CD4-positive, alpha-beta T cell treated with Interleukin-17A for 4 hours (primary cell): ENCODE measurements at places on chromosomes 11 and 22.

DNA sequence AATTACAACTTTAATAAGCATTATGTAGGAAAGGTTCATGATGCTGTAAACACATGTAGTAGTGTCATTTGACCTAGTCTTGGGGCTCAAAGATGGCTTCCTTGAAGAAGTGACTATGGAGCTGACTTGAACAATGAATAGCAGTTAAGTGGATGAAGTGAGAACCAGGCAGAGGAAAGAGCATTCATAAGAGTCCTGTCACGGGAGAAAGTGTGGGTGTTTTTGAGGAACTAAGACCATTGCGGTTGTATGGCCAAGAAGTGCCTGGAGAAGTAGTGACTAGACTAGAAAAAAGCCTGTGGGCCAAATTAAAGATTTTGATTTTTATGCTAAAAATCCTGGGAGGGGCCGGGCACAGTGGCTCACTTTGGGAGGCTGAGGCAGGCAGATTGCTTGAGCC lies 7.2 kb upstream of the IL18BP start:
- no peak for DNase-seq

DNA sequence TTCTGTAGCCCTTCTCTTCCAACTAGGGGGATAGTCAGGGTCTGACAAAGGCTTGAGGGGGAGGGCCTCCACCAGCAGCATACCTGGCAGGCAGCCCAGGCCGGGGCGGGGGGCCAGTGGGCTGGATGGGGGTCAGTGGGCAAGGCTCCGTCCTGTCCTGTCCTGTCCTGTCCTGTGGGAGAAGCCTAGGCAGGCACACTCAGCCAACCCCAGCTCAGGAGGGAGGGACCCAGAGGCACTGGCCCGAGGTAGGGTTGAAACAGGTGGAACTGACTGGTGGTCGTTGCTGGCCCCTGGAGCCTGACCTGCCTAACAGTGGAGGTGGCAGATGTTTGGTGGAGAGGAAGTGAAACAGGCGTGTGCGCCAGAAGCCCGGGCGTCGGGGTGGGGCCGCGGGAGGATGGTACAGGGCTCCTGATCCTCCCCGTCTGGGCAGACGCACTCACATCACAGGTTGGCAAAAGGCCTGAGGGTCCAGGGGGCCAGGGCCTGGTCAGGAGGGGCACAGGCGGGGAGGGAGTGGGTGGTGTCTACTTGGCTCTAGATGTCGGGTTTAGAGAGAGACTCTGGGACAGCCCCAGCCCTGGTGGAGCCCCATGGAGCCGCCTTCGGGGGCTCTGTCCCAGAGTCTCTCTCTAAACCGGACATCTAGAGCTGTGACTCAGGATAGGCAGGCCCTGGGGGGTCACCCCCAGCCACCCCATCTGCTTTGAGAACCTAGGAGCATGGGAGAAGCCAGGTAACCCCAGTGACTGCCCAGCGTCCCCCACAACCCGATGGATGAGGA lies 32.5 kb upstream of the GRAMD4 start:
- peak; percentile 58 for DNase-seq

DNA sequence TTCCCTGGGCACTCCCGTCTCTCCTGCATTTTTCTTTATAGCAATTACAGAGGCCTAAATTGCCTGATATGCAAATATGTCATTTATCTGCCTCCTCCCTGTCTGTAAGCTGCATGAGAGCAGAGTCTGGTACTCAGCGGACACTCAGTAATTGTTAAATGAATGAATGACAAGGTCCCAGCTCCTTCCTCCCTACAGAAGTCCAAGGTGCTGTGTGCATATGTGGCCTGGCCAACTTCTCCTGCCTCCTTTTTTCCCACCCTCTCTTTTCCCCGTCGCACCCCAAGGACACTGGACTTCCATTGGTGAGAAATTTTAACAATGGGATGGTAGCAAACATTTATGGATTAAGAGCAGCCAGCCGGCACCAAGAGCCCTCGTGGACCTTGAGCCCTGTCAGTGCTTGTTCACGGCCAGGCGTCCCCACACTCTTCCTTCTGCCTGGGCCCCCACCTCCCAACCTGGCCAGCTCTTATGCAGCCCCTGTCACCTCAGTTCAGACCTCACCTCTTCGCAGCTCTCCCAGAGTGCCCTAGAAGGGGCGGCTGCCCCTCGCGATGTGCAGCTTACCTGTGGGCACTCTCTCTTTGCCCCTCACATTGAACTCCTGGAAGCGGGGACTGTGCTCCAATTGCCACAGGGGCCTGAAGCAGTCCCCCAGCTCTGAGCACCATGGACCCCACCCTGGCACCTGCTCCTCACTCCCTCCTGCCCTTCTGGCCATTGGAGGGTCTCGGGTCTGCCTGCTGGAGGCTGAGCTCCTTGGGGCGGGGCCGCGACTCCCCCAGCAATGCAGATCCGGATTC lies 1.5 kb downstream of the TMPRSS6 start:
- DNase-seq, result no peak

GRCh38 chr11:114847306-114847975 lies 169.1 kb downstream of the NXPE2 start:
- DNase-seq, result no peak

DNA sequence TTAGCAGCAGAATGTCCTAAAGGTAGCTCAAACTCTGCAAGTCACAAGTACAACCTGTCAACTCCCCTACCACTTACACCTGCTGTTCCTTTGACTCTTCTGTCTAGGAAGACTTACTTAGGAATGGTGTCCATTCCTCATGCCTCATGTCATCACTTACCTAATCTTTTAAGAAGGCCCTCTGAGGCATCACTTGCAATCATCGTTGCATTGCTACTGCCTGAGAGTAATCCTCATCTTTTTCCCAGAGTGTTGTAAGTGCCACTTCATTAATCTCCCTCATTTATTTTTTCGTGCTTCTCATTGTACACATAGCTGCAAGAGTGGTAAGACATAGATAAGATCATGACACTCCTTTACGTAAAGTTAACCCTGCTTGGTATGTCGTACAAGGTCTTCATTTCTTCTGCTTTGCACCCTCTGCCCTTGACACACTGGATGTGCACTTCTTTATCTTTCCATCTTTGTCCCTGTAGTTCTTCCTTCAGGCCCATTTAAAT lies 54.6 kb downstream of the SFI1 start:
- DNase-seq, result no peak

GRCh38 chr11:93221539-93221938 lies 23.7 kb upstream of the SLC36A4 start:
- DNase-seq, result no peak

DNA sequence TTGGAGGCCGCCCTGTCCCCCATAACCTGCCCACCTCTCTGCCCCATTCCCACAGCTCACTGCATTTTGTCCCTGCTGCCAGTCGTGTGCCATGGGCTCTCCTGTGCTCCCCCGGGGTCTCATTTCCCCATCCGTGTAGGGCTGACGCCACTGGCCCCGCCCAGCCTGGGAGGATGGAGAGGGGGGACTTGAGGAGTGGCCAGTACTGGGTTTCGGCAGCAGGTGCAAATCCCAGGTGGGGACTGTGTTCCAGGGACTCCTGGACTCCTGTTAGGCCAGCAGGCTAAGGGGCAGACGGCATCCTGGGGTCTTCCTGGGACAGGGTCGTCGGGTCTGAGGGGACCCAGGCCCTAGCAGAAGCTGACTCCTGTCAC lies 1.2 kb upstream of the MYO7A start:
- DNase-seq, result no peak

DNA sequence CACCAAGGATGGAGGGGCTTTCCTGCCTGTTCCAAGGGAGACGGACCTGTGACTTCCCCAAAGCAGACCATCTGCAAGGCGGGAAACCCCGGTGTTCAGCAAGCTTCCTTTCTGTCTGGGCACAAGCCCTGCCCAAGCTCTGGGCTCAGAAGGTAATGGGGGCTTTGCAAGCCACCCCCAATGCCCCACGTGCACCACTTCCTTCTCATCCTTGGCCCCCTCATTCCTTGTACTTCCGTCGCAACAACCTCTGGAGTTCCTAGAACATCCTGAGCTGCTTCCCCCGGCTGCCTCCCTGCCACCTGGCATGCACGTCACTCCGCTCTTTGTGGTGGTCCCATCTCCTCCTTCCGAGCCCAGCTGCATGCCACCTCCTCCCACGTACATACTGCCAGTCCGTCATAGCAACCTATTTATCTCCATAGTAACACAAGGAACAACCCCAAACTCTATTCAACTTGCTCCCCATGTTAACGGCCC lies 3.9 kb downstream of the MYEOV start:
- DNase-seq, result peak; percentile 27

- no peak for DNase-seq
These were observed 203.1 kb downstream of the RAB38 start for GRCh38 chr11:87972133-87972532.

GRCh38 chr11:126371595-126371994 lies 16.1 kb downstream of the ST3GAL4 start:
- DNase-seq, result no peak

DNA sequence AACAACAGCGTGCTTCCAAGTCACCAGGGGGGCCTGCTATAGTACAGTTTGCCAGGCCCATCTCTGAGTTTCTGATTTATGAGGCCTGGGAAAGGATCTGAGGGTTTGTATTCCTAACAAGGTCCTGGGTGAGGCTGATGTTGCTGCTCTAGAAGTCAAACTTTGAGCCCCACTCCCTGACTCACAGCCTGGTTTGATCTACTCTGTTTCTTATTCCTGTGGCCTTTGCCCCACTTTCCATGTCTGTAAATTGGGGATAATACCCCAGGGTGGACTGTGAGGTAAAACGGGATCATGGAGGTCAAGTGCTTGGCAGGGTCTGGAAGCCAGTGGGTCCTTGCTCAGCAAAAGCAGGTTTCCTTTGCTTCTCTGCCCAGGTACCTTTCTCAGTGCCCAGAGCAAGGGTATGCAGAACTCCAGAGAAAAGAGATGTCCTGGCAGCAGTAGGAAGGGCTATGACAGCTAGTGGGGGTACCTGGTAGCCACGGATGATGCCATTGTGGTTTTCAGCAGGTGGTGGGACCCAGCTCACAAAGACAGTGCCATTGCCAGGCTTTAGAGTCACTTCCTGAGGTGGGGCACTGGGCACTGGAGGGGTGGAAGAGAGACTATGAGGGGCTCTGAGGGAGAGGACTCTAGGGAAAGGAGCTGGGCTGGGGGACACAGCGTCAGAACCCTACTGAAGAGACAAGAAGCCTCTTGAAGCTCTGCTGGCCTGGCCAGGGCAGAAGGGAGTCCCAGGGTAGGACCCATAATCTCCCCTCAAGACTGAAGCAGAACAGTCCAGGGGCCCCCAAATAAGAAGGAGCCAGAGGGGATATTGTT lies 2.8 kb downstream of the ROBO4 start:
- no peak for DNase-seq

GRCh38 chr11:128848815-128849455 lies 18.2 kb downstream of the KCNJ1 start:
- peak; percentile 77 for DNase-seq

- no peak for DNase-seq
These were observed 30.7 kb downstream of the PIWIL4 start for GRCh38 chr11:94597896-94598295.

DNA sequence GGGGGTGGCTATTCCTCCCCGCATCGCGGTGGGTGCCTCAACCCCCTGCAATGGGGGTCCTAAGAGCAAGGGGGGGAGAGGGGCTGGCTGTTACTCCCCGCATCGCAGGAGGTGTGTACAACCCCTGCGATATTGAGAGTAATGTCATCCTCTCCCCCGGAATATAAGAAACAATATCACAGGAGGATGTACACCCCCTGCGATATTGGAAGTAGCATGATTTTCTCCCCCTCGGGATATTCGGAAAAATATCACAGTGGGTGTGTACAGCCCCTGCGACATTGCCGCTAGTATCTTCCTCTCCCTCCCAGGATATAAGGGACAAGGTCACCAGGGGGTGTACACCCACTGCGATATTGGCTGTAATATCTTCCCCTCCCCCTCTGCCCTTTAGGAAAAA lies 22.5 kb upstream of the APOL5 start:
- DNase-seq, result no peak

DNA sequence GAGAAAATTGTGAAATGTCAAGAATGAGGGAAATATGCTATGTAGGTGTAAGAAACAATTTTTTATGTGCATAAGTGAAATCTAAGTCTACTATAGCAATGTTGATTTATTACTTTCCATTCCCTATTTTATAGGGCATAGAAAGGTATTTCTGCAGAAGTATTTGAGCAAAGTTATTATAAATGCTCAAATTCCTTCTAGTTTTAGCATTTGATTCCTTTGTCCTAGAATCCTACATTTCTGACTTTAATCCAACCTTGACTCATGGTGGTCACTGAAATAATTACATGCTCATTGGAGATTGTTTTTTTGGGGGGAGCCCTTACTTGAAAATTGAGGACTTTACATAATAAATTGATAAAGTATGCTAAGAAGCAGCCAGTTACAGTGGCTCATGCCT lies 716.6 kb upstream of the LUZP2 start:
- no peak for DNase-seq

- DNase-seq, result no peak
These were observed 12.8 kb downstream of the SBF1 start for GRCh38 chr22:50461979-50462540.

GRCh38 chr11:44611687-44612434 lies 46.4 kb downstream of the CD82 start:
- peak; percentile 85 for DNase-seq

- no peak for DNase-seq
These were observed 15.2 kb upstream of the CARD10 start for GRCh38 chr22:37534445-37534844.

DNA sequence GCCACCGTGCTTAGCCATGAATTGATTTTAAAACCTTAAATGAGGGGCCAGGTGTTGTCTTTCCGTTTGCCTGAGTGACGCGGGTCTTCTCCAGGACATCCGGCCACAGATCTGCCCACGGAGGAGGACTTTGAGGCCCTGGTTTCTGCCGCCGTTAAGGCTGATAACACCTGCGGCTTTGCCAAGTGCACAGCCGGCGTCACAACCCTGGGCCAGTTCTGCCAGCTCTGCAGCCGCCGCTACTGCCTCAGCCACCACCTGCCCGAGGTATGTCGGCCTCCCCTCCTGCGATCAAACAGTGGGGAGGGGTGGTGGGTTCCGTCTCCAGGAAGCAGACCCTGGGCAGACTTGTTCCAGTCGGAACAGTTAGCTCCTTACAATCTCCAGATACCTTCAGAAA lies 34.4 kb downstream of the IGHMBP2 start:
- no peak for DNase-seq

DNA sequence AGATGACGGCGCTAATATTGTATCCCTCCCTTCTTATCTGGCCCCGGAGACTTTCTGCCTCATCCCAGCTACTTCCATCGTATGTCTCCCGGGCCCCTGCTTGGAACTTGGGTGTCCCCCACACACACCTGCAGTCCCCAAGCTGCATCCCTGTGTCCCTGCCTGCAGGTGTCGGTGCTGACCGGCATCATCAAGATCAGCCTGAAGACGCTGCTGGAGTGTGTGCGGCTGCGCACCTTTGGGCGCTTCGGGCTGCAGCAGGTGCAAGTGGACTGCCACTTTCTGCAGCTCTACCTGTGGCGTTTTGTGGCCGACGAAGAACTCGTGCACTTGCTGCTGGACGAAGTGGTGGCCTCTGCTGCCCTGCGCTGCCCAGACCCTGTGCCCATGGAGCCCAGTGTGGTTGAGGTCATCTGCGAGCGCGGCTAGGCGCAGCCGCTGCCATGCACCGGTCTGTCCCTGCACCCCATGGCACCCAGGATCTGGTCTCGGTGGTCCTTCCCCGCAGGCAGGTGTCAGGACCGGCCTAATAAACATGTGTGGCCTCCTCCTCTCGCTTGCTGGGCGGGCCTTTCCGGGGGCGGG lies 421 bp upstream of the TM7SF2 start:
- DNase-seq, result no peak
